GM12878 (cell line): ENCODE measurements at places on chromosomes 12 and 14.

DNA sequence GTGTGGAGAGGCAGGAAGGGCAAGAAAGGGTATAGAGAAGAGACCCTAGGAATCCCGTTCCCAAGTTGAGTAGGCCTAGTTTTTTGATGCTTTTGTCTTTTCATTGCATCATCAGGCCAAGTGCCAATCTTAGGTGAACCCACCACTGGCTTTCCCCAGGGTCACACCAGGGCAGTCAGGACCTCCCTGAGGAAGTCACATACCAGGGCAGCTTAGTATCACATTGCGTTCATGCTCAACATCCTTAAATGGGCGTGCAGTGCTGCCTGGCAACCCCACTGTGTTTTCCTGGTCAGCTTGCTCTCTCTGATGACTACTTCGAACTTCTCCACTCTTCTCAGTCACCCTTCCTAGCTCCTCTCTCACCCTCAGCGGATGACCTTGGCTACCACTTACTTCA lies 9.0 kb downstream of the ASIC1 start:
- DNase-seq: no peak

DNA sequence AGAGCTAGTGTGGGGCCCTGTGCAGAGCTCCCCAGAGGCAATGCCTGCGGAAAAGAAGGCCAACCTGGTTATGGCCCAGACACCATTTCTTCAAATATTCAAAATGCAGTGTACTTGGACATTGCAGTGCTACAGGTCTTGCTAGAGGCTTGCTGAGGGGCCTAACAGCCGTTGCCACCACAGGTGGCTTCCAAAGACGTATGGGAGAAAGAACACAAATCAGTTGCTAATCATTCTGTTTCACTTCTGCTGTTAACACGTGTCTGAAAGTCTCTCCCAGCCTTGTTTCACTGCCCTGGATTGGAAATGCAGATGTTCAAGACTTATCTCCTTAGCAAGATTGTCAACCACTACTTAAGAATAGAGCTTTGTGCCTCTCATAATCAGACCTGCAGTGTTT lies 925.9 kb downstream of the GALC start:
- DNase-seq: no peak

GRCh38 chr12:131676544-131676943 lies 34.3 kb upstream of the SFSWAP start:
- DNase-seq: no peak

GRCh38 chr12:30913323-30913722 lies 13.2 kb upstream of the TSPAN11 start:
- peak; percentile 12 for DNase-seq

GRCh38 chr12:69464428-69464827 lies 5.8 kb upstream of the FRS2 start:
- no peak for DNase-seq

GRCh38 chr12:48352157-48352760 lies 1.5 kb upstream of the ZNF641 start:
- DNase-seq: no peak

- no peak for DNase-seq
These were observed 152.9 kb upstream of the RTL1 start for GRCh38 chr14:101056446-101056845.

DNA sequence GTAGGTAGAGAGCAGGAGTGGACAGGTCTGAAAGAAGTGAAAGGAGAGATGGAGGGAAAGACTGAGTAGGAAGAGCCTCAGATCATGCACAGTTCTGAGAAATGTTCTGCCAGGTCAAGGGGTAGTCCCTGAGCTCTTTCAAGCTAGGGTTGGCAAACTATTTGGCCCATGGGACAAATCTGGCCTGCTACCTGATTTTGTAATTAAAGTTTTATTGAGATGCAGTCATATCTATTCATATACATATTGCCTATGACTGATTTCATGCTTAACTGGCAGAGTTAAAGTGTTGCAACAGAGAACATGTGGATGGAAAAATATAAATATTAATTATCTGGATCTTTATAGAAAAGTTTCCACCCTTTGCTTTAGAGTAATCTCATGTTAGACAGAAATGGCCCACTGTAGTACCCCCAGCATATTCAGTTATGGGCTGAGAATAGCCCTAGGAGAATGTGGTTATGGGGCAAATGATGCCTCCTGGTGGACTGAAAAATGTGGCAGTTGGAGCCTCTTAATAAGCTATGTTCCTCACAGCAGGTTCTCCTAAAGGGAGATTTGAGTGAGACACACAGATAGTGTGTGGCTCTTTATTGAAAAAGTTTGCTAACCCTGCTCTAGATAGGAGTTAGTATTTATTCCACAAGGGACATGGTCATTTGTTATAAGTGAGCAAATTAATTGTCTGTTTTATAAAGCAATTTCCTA lies 476.9 kb downstream of the LRIG3 start:
- no peak for DNase-seq

- DNase-seq: no peak
These were observed 7.5 kb downstream of the WIF1 start for GRCh38 chr12:65113621-65114035.

DNA sequence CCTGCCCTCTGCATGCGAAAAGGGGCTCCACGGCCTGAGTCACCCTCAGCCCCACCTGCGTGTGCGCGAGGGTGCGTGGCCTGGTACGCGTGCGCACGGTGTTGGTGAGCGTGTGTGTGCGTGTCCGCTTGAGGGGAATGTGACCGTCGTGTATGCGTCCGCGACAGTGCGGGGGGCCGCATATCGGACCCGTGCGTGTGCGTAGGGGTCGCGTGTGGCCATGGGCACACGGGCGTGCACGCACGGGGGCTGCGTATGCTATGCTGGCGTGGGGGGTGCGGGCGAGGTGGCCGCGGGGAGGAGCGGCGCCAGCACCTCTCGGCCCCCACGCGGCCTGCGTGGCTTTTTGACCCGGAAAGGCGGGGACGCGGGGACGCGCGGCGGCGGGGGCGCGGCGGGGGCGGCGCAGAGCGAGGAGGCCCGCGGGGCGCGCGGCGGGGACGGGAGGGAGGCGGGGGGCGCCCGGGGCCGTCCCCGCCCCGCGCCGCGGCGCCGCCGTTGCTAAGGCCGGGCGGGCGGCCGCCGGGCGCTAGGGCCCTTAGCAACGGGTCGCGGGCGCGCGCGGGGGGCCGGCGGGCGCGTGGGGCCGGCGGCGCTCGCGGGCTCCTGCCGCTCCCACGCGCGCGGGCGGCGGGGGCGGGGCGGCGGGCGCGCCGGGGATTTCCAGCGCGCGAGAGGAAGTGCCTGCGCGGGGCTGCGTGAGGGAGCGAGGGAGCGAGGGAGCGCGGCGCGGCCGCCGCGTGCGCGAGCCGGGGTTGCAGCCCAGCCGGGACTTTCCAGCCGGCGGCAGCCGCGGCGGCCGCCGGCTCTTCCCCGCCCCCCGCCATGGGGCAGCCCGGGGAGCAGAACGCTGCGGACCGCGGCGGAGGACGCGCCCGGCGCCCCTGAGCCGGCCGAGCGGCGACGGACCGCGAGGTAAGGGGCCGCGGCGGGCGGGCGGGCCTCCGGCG lies at the start of gene TRAF3:
Gene TRAF3 (plus strand): TSS at position 689 of the 950 bp plus-strand sequence. CDS start 92,753 bp downstream, outside the sequence.
- DNase-seq: no peak

GRCh38 chr14:49957089-49957852 lies 64.4 kb downstream of the ARF6 start:
- DNase-seq: no peak

- no peak for DNase-seq
These were observed 76.1 kb downstream of the RBM19 start for GRCh38 chr12:113889891-113890581.

- DNase-seq: no peak
These were observed 63.4 kb downstream of the GALNT4 start for GRCh38 chr12:89461190-89461589.

DNA sequence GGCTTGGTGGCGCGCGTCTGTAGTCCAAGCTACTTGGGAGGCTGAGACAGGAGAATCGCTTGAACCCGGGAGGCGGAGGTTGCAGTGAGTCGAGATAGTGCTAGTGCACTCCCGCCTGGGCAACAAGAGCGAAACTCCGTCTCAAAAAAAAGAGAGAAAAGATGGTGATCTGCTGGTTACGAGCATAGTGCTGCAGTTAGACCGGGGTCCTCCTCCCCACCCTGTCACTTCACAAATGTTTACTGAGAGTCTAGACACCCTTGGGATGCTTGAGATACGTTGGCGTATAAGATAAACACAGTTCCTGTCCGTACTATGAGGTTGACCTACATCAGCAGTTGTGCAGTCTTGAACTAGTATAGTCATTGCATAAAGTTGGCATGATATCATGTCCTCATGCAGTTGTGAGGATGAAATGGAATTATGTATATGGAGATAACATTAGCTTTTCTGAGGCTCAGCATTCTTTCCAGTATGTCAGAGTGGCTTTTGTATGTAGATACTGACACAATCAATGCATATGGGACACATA lies 787 bp downstream of the ACAD10 start:
- no peak for DNase-seq

GRCh38 chr14:68229423-68230100 lies 410.0 kb downstream of the RAD51B start:
- no peak for DNase-seq

- DNase-seq: no peak
These were observed 4.3 kb downstream of the OAS3 start for GRCh38 chr12:112942572-112942971.

DNA sequence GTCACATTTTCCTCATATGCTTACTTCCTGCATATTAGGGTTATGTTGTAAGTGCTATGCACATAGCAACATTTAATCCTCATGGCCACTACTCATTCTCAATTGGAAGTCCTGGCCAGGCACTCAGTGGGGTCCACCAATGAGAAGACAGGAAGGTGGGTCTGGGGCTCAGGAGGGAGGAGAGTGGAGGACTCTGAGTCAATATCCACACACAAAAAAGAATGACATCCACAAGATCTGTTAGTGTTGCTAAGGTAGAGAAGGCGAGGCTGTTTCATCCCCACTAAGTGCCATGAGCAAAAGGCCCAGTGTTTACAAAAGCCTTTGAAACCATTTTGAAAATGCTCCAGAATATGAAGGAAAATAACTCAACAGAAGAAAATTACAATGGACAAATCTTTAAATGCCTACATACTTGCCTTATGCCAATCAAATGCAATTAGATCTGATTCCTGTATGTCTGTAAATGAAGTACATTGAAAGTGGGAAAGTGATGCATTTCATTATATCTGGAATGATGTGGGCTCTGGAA lies 53.9 kb downstream of the EID3 start:
- DNase-seq: no peak

DNA sequence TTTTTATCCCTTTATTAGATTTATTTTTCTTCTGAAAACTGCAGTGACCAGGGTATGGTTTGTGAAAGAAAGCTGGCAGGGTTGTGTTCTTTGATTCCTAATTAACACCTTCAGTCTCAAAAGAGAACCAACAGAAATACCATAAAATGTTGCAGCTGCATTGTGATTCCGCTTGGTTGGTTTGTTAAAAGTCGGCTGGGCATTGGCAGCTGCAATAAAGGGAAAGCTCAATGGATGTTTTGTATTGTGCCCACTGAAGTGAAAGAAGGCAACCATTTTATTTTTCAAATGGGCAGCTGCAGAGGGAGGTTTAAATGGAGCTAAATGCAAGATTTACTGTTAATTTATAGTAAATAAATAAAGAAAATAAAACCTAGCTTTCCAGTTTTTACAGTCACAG lies 16.7 kb downstream of the LGR5 start:
- DNase-seq: no peak

DNA sequence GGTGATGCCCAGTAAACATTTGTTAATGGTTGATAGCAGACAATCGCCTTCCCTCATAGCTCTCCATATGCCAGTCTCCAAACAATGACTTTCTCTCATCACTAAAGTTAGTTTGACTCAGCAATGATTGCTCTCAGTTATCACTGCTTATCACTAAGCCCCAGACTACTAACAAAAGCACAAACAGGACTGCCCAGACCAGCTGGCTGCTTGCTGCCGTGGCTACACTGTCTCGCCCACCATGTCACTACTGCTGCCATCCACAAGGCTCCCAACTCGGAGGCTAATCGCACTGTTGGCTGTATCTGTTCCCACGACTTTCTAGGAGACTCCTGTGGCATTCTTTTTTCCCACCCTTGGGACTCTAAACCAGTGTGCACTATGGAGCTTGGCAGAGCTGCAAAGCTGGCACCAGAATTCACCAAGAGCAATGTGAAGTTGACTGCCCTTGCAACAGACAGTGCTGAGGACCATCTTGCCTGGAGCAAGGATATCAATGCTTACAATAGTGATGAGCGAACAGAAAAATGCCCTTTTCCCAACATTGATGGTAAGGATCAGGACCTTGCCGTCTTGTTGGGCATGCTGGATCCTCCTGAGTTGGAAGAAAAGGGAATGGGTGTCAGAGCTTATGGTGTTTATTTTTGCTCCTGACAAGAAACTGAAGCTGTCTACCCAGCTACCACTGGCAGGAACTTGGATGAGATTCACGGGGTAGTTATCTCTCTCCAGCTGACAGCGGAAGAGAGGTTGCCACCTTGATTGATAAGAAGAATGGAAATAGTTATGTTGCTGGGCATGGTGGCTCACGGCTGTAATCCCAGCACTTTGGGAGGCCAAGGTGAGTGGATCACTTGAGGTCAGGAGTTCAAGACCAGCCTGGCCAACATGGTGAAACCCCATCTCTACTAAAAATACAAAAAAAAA lies 27.1 kb upstream of the NR2C1 start:
- no peak for DNase-seq

GRCh38 chr14:75896341-75896740 lies 85.5 kb downstream of the TGFB3 start:
- DNase-seq: no peak

GRCh38 chr12:45312012-45312411 lies 96.1 kb downstream of the ANO6 start:
- DNase-seq: no peak

- DNase-seq: no peak
These were observed 36.0 kb downstream of the MUCL1 start for GRCh38 chr12:54890339-54890738.

DNA sequence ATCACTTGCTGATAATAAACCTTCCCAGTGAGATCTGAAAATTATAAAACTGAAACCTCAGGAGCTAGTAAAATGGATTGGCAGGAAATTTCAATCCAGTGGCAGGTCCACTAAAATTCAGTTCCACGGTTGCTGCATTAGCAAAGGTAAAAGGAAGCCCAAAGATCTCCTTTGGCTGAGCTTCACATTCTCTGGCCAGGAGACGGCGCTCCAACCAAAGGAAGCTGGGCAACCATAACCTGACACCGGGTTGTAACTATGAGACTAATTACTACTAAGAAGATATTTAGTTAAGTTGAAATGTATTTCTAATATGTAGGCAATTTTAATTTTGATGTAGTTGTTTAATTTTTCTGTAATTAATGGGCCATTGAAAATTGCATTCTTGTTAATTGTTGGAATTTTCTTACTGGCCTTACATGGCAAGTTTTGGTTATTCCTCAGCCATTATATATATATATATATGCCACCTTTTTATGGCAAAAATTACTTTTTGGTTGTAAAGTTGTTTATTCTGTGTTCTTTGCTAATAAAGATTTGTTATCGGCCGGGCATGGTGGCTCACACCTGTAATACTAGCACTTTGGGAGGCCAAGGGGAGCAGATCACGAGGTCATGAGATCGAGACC lies 17.0 kb downstream of the OR8S1 start:
- no peak for DNase-seq
